GM12891 (cell line): ENCODE measurements at places on chromosomes 1 and 21.

- no peak for DNase-seq
Measured at GRCh38 chr1:78096976-78097375, 51.2 kb downstream of the GIPC2 start.

DNA sequence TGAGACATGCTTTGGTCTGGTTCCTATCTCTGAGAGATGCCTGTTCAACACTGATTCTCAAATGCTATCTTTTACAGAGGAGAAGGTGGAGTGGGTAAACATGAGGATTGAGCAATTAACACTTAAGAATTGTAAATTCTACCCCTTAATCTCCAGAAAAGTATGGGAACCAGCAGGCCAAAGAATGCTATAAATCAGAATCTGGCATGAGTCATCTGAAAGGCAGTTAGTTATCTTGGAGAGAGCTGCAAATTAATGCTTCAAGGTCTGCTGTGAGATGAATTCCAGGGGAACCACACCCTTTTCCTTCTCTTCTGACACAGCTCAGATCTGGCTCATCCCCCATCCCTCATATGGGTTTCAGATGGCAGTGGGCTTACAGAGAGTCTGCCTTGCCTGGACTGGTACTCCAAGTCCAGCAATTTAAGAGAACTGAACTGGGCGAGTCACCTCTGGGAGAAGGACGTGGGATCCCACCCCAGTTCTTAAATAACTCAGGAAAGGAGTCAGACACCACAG lies 5.2 kb downstream of the S100A10 start:
- DNase-seq = no peak

GRCh38 chr1:159554261-159554660 lies 18.5 kb upstream of the OR10J5 start:
- no peak for DNase-seq

- no peak for DNase-seq
Measured at GRCh38 chr1:18798533-18798932, 60.9 kb downstream of the TAS1R2 start.
